T-helper 17 cell (primary cell): ENCODE measurements at places on chromosomes 13 and 19.

- DNase-seq: no peak
Measured at GRCh38 chr13:109271061-109271460, 515.3 kb downstream of the IRS2 start.

DNA sequence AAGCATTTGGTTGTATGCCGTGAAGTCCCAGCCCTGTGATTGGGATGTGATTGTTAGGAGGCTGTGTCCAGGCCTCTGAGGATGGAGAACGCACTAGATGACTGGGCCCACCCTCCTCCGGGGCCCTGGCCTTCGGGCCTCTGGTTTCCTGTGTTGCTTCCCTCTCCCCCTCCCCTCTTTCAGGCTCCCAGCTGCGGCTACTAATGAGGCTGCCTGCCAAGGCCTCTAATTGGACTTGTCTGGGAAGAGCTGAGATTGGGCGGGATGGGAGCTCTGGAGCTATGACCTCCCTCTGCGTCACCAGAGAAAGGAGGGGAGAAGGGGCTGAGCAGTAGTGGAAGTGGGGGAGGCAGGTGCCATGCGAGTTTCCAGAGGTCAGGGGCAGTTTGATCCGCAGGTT lies 9.9 kb downstream of the PTH2 start:
- no peak for DNase-seq

DNA sequence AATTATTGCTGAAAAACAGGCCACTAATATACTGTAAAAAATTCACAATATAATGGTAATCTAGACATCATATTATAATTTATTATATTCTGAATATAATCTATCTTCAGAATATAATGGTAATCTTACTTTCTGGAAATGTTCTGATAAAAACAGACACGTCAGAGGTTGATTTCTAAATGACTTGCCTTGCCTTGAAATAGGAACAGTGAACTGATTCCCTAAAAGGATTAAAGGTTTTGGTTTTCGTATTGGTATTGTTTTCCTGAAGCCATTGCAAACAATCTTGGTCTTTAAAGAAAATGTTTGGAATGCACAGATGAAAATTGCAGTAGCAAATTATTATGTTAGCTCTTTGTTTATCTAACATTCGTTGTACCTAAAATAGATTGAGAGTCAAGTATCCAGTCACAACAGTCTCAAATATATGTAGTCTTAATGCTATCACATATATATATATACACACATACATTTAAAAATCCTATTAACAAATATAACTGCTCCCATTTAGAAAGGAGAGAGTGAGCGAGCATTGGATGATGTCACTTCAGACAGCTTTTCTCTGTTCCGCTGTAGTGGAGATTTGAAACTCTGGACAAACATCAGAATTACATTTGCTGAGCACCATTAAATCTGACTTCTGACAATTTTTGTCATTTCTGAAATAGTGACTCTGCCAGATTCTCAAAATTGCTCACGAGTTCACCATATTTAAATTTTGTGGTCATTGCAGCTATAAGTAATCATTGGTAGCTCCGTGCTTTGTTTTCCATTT lies 1.7 kb downstream of the ITM2B start:
- no peak for DNase-seq

DNA sequence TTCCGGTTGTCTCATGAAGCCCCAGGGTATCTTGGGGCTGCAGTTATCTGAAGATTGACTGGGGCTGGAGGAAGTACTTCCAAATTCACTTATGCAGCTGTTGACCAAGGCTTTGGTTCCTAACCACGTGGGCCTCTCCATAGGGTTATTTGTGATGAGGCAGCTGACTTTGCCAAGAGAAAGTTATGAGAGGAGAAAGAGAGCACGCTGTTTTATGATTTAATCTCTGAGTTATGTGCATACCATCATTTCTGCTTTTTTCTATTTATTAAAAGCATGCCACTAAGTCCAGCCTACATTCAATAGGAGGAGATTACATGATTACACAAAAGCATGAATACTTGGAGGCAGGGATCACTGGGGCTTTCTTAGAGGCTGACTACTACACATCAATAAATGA lies 215.5 kb downstream of the NHLRC3 start:
- no peak for DNase-seq

- no peak for DNase-seq
Measured at GRCh38 chr13:43122791-43123190, 99.4 kb downstream of the DNAJC15 start.

DNA sequence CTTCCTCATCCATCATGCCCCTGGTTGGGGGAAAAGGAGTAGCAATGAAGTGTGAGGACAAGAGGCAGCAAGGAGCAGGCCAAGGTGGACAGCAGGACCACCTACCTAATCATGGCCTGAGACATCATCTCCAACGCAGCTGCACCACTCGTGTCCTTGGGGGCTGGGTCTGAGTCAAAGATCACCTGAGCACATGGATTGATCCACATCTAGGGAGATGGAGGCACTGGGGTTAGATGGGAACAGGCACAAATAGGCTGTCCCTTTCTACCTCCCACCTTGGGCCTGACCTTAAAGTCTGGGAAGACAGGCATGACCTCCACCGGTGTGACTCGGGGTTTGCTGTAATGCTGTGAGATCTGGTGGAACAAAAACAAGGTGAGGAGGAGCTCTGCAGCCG lies 2.2 kb downstream of the PAF1 start:
- no peak for DNase-seq

DNA sequence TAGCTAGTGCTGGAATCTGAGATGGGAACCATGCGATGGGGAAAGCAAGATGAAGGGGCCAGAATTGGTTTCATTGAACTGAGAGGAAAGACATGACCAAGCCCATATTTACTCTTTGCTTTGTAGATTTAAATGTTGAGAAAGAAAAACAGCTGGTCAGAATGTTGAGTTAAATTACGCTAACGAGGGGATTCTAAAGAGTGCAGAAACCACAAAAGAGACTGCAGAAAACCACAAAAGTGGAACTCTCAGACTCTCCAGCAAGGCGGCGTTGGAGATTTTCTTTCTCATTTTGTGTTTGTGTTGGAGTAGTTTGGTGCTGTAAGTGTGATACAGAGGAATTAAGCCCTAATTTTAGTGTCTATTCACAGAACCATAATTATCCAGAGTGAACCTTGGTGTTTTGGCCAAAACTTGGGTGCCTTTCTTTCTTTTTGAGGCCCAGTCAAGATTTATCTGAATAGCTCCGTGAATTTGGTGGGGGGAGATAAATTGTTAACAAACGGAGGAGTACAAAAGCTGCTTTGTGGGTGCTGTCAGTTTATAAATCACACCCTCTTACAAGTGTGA lies 26.3 kb downstream of the SAE1 start:
- DNase-seq: no peak

DNA sequence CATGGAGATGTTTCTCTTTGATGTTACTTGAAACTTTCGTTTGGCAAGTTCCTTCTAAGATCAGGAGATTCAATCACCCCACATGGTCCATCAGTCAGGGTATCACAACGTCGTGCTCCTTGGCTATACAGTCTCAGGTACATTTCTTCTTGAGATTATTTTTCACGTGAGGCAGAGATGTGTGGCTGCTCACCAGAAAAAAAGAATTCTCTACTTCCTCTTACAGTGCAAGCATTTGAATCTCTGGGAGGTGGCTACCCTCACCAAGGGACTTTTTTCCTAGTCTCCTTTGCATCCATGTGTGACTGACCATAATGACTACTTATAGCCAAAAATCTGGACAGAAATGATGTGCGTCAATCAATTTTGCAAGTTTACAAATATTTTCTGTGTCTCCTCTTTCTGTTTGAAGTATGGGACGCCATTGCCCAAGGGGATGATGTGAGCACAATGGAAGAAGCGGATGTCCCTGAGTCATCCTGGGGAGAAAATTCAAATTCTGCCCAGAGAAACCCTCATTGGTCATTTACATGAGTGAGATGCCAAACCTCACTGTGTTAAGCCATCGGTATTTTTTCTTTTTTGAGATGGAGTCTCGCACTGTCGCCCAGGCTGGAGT lies 8.6 kb upstream of the LAIR2 start:
- DNase-seq: no peak

DNA sequence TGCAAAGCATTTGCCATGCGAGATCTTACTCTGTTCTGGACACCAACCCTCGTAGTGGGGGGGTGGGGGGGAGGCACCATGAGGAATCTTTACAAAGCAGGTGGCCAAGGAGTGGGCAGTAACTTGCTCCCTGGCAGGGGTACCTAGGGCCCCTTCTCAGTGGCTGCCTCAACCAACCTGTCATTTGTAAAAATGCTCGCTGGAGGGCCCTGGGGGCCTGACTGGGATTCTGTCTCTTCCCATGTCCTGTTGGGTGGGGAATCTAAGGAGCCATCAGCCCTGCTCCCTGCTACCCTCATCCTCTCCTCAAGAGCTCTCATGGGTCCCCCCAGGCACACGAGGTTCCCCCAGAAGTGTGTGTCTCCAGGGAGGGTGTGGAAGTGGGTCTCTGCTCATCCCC lies 1.5 kb downstream of the KCNN1 start:
- no peak for DNase-seq

GRCh38 chr19:51458051-51458645 lies at the start of gene SIGLEC8:
TSS of gene SIGLEC8 (minus strand) at chr19:51458454. CDS start at chr19:51458387, 67 bp downstream.
- no peak for DNase-seq

DNA sequence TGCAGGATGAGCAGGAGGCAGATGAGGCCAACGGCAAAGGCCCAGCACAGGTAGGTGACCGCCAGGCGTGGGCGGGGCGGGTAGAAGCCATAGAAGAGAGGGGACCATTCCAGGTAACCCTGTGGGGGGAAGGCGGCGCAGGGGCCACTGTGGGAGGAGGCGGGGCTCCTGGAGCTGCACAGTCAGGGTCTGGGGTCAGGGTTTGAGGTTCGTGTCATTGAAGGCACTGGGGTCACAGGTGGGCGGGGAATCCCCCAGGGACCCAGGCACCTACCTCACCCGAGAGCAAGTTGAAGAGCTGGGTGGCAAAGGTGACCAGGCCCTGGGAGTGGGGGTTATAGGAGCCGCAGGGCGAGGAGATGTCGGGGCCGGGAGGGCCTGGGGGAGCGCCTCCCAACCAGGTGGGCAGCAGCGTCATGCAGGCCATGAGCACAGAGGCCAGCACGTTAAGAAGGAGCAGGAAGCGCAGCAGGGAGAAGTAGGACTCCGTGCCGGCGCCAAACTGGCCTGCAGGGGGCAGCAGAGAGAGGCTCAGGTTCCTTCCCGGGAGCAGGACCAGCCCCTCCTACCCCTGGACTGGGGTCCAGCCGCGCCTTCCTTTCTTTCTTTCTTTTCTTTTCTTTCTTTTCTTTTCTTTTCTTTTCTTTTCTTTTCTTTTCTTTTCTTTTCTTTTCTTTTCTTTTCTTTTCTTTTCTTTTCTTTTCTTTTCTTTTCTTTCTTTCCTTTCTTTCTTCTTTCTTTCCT lies 4.6 kb downstream of the TMC4 start:
- peak; percentile 78 for DNase-seq

GRCh38 chr19:11286312-11286974 lies 9.5 kb upstream of the TSPAN16 start:
- no peak for DNase-seq

DNA sequence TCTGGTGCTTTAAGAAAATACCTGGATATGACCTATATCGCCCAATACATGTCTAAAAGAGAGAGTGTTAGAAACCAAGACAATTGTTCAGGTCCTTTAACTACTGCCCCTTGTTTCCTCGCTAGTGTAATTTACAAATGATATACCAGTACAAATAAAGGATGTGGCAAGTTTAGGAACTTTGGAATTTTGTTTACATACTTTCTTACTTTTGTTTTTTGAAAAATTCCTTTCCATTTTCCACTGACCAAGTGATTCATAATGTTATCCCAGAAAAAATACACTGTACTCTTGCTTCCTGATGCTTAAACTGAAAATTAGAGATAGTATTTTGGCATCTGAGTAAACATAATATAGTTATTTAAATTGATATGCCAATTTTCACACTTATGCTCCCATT lies 96.8 kb upstream of the CSNK1A1L start:
- DNase-seq: no peak

- no peak for DNase-seq
Measured at GRCh38 chr13:27079421-27079958, 92.1 kb downstream of the USP12 start.

DNA sequence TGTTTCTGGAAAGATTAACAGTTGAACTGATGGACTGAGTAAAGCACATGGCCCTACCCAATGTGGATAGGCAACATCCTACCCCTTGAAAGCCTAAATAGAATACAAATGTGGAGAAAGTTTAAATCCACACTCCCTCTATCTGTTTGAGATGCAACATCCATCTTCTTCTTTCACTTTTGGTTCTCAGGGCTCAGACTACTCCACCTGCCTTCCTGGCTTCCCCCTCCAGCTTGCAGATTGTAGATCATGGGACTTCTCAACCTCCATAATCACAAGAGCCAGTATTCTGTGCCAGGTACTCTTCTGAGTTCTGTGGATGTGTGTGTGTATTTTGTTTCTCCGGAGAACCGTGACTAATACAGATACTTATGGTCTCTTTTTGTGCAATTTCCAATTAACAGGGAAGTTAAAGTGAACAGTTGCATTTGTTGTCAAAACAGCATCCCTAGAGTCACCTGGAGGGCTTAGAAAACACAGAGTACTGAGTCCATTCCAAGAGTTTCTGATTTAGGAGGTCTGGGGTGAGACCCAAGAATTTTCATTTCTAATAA lies 590.3 kb upstream of the MIR17HG start:
- no peak for DNase-seq

DNA sequence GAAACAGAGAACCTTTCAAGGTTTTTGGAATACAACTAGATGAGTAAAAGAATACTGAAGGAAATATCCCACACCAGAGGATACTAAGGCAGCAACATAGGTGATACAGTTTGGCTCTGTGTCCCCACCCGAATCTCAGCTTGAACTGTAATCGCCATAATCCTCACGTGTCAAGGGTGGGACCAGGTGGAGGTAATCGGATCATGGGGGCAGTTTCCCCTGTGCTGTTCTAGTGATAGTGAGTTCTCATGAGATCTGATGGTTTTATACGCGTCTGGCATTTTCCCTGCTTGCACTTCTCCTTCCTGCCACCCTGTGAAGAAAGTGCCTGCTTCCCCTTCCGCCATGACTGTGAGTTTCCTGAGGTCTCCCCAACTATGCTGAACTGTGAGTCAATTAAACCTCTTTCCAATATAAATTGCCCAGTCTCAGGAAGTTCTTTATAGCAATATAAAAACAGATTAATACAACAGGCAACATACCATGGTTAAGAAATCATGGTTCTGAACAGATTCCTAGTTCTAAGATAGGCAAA lies 97.0 kb downstream of the ABCC4 start:
- DNase-seq: no peak

GRCh38 chr19:48501494-48502349 lies 9.9 kb downstream of the LMTK3 start:
- no peak for DNase-seq

GRCh38 chr19:784541-784940 lies 12.7 kb upstream of the PTBP1 start:
- DNase-seq: no peak

- DNase-seq: no peak
Measured at GRCh38 chr13:50645092-50645491, 198.4 kb downstream of the DLEU7 start.

DNA sequence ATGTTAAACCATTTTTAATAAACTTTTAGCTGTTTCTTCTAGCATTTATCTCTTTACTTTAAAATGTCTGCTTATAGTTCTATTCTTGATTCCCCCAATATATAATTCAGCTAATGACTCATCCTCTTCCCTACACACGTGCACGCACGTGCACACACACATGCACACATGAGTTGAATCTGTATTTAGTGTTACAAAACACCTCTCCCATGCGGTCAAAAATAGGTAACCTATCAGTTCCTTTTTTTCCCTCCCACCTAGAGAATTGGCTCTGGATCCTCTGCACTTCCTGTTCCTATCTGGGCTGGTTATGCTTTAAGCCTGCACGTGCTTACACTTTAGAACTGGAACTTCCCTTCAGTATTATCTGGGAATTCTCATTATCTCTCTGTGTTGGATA lies 144.1 kb downstream of the PAN3 start:
- DNase-seq: no peak
